Right lung (tissue), 10 donors: ENCODE measurements at places on chromosomes 7 and 10. TPM values are rescaled to one million over a fixed set of nuclear protein-coding genes. Genes with fewer than 3 reads are reported as not detected.

TIAL1 gene
- polyA plus RNA-seq = 225 TPM

ASZ1 gene
- polyA plus RNA-seq = 1.5 TPM

DNA sequence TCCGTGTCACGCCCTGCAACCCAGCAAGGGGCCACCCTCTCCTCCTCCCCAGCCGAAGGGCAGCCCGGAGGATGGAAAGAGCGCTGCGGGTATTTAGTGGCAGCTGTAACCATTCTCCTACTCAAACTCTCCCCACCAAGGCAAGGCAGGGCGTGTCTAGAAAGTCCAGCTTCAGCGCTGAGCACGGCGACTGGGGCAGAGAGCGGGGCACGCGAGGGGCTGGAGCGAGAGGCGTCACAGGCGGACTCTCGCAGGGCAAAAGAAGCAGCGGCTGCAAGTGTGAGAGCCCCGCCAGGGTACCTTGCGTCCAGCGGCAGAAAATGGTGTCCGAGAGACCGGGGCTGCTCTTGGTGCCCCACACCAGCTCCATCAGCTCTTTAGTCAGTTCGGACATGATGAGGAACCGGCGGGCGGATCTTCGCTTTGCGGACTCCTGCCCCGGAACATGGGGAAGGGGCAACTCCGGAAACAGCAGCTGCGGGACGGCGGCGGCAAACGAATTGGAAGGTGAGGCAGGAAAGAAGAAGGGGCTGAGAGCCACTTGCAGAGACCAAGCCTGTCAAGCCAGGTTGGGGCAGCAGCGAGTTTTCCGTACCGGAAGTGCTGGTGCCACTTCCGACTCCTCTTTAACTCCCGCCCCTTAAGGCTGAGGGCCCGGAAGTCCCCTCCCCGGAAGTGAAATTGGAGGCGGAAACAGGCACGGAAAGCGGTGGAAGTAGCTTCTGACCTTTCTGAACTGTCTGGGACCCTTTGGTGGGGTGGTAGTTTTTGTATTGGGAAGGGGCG lies at the start of gene MINDY3:
Gene MINDY3, minus strand, starts transcription at position 602 of the 786 bp plus-strand sequence. Its CDS starts 208 bp downstream, at position 394.
- peak; percentile 85 for DNase-seq

ELN gene
- 165 TPM for polyA plus RNA-seq

DNA sequence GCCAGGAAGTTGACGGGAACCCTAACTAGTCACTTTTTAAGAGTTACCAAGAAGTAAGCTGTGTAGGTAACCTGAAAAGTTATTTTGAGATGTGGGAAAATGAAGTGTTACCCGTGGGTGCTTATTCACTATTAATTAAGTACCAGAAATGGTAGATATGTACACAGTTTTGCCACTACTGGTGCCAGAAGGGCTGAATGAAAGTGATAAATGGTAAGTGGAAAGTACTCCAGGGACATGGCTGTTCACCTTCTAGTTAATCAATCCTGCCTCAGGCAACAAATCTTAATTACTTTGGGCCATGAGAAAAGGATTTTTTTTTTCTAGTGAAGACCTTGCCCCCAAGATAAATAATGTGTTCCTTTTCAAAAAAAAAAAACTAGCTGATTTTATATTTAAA lies 15.8 kb downstream of the NET1 start:
- no peak for DNase-seq
